Myocyte (in vitro differentiated cells): ENCODE measurements at places on chromosomes 3 and 15. TPM values are rescaled to one million over a fixed set of nuclear protein-coding genes. Genes with fewer than 3 reads are reported as not detected.

DNA sequence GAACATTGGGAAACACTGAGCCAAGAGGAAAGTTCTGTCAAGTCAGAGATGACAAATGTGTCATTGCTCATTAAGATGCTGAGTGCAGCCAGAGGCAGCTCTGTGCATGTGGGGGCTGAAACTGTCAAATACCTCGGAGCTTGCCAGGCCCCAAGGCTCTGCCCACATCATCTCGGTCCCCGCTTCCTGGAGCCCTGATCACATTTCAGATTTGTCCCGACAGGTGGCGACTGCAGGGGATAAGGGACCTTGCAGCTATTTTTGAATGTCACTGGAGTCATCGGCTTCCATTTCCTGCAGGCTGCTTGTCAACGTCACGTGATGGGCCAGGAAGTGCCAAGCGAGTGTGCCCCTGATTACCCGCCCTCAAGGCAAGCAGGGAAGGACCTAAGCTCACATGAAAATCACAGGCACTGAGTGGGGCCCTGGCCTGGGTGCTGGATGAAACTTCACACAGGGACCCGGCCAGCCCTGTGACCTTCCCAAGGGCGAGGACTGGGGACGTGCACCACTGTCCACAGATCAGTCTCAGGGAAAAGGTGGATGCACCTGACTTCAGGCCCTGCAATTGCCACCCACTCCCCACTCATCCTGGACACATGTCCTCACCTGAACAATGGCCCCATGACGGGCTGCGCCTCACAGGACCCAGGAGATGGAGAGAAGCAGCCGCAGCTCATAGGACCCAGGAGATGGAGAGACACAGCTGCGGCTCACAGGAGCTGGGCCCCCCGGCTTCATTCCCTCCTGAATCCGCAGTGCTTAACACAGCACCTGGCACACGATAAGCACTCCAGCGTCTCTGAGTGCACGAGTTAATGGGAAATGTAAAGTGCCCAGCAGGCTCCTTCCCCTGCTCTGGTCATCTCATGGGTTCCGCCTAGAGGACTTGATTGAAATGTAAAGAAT is 73.4 kb downstream of the NUP210 start:
- peak; percentile 38 for DNase-seq

DNA sequence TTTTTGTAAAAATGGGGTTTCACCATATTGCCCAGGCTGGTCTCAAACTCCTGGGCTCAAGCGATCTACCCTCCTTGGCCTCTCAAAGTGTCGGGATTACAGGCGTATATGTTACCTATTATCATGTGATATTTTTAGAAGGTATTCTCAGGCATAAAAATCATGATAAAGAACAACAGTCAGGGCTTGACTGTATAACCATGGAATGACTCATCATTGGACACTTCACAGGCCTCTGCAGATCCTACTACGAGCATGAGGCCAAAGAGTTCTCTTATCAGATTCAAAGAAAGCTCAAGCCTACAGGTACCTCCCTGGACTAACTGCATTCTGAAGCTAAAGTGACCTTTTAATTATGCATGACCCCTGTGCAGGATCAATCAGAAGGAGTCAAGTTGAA is 91.7 kb upstream of the PRICKLE2 start:
- DNase-seq: no peak

The MASP1 gene
- total RNA-seq: not detected in 2 replicates

DNA sequence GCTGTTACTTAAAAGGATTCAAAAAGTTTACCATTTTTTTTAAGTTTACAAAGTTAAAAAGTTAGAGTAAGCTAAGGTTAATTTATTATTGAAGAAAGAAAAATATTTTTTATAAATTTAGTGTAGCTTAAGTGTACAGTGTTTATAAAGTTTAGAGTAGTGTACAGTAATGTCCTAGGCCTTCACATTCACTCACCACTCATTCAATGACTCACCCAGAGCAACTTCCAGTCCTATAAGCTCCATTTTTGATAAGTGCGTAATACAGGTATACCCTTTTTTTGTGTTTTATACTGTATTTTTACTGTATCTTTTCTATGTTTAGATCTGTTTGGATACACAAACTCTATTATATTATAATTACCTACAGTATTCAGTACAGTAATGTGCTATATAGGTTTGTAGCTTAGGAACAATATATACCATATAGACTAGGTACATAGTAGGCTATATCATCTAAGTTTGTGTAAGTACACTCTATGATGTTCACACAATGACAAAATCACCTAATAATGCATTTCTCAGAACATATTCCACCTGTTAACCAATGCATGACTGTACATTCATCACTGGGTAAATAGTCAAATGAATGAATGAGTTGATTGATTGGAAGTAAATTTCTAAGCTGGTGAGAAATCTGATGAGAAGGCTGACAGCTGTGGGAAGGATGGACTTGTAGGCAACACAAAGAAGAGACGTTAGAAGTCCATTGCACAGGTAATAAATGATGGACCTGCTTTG is 95.2 kb upstream of the CDIN1 start:
- no peak for DNase-seq

DNA sequence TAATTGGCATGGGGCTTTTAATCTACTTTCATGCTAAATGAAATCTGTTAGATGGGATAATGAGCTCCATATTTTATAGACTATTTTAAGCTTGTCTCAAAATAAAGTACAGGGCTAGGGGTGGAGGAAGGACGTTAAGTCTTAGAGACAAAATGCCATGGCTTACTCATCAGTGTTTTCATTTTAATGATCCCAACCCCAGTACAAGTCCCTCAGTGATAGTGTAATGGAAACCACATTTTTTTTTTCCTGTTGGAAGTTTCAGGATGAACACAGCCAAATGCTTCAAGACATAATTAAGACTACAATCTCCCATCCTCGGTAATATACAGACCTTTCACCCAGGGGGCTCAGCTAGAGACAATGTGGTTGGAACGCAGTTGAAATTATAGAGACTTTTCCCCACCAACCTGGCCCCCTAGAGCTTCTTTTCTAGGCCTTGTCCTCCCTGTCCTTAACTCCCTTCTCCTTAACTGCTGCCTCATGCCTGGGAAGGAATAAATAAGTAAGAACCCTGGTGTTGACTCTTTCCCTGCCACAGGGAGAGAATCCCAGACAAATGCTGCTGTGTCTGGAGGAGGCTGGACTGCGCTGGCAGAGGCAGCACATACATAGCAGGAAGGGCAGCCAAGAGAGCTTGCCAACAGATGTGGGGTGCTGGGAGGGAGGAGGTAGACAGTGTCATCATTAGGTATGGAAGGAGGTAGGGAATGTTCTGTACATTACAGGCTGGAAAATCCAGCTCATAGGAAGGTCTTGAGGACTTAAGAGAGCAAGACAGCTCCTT is 115.4 kb upstream of the ROPN1 start:
- no peak for DNase-seq

- peak; percentile 18 for DNase-seq
Measured at GRCh38 chr3:171986757-171987518, 52.4 kb upstream of the FNDC3B start.

DNA sequence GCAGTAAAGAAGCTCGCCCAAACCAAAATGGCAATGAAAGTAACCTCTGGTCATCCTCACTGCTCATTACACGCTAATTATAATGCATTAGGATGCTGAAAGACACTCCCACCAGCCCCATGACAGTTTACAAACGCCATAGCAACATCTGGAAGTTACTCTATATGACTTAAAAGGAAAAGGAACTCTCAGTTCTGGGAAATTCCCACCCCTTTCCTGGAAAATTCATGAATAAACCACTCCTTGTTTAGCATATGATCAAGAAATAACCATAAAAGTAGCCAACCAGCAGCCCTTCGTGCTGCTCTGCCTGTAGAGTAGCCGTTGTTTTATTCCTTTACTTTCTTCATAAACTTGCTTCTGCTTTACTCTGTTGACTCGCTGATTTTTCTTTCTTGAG is 164.6 kb downstream of the SMAD6 start:
- DNase-seq: no peak

GRCh38 chr3:47617086-47618010 is 38.7 kb upstream of the CSPG5 start:
- DNase-seq: no peak

DNA sequence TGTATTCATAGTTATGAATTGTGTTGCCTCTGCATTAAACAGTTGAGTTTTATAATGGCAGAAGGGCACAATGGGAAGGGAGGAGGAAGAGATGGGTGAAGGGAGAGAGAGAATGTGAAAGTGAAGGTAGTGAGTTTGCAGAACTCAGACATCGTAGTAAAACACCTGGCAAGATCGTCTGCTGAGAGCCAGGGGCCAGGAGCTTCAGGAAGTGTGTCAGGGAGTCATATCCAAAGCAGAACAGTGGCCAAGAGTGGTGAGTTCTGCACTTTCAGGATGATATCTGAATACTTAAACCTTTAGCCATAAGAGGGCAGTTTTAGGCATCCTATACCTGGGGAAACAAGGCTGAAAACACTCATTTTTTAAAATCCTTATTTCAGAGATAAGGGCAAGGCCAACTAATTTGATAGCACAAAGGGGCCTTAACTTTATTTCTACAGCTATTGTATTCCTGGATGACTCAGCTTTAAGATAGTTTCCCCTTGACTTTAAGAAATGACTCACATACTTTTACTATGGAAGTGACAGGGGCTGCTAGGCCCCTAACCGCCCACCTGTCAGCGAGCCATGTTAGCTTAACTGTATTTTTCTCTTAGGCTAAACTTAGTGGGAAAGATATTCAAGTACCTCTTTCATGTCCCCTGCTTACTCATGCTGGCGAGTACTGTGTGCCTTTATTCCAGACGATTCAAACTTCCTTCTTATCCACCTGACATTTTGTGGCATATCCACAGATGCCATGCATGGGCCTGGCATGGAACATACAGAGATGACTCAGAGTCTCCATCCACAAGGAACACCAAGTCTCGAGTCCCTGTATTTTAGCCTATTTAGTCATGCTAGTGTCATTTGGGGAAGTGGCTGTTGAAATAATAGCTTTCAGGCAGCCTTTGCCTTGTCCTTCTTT is 53.9 kb downstream of the RLBP1 start:
- DNase-seq: peak; percentile 95

The CCNB2 gene
- 1.4 and 2.1 TPM in 2 replicates for total RNA-seq

GRCh38 chr3:16173283-16174025 is 1.0 kb upstream of the GALNT15 start:
- DNase-seq: peak; percentile 43

DNA sequence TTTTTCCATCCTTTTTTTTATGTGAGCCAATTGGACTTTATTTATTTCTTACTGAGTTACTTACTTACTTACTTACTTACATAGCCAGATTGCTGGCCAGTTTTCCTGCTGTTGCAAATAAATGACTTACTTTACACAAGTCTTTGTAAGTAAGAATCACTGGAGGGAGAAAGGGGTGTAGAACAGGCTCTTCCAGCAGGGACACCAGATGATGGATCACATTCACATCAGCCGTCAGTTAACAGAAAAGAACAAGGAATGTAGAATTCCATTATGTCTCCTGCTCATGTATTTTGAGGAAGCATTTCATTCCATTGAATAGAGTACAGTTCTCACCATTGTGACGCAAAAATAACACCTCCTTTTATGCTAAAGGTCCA is 188.6 kb downstream of the FNDC3B start:
- no peak for DNase-seq

The TEX55 gene
- not detected in 2 replicates for total RNA-seq

- no peak for DNase-seq
Measured at GRCh38 chr3:82030916-82031315, 269.5 kb upstream of the GBE1 start.
